ENCODE measurements at places on chromosomes 16 and 17.

- no peak for DNase-seq
These were observed 229.4 kb upstream of the CACNG5 start for GRCh38 chr17:66605541-66605940.

- peak; percentile 16 for DNase-seq
These were observed 13.2 kb downstream of the RPH3AL start for GRCh38 chr17:339193-340061.

- peak; percentile 58 for DNase-seq
These were observed 558 bp downstream of the PEX12 start for GRCh38 chr17:35577830-35578196.

- DNase-seq = no peak
These were observed 4.3 kb downstream of the RCVRN start for GRCh38 chr17:9900784-9901183.

GRCh38 chr17:47297661-47298400 is 25.9 kb upstream of the EFCAB13 start:
- DNase-seq = no peak

DNA sequence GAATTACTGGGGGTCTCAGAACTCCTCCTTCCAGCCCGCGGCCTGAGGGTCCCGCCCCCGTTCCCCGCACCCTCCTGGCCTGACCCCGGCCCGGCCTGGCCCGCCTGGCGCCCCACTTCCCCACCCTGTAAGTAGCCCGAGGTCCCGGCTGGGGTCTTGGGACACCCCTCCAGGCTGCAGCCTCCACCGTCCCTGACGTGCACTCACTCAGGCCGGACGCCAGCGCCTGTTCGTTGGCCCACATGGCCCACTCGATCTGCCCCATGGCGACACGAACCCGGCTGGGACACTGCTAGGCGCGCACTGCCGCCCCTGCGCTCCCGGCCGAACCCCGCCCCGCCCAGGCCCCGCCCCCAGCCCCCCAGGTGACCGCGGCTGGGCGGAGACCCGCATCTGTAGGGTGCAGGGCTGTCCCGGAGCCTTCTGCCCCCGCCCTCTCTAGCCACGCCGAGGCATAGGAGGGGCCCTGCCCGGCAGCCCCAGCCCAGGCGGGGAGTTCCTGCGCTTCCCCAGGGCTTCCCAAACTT is at the start of gene CYBA:
Gene CYBA (minus strand): TSS at position 305 of the 527 bp plus-strand sequence. CDS start 40 bp downstream, at position 265.
- DNase-seq = peak; percentile 95

- DNase-seq = peak; percentile 84
These were observed 311.4 kb downstream of the SEC14L1 start for GRCh38 chr17:77451894-77452852.

Measured in Karpas-422 (cell line).